A673 (cell line): ENCODE measurements at places on chromosomes 12 and 14. TPM values are rescaled to one million over a fixed set of nuclear protein-coding genes. Genes with fewer than 3 reads are reported as not detected.

- H3K36me3 ChIP-seq = no peaks in the 10 kb centered on the region
- peaks cover 4% of the 10 kb centered on the region for H3K27me3 ChIP-seq
- H3K4me1 ChIP-seq = no peaks in the 10 kb centered on the region
- H3K27ac ChIP-seq = no peak overlapping the region
These were observed 16.4 kb upstream of the IL22 start for GRCh38 chr12:68269779-68270178.

KLHL33 gene
- total RNA-seq = 0.04 and 0.13 TPM in 2 replicates

DNA sequence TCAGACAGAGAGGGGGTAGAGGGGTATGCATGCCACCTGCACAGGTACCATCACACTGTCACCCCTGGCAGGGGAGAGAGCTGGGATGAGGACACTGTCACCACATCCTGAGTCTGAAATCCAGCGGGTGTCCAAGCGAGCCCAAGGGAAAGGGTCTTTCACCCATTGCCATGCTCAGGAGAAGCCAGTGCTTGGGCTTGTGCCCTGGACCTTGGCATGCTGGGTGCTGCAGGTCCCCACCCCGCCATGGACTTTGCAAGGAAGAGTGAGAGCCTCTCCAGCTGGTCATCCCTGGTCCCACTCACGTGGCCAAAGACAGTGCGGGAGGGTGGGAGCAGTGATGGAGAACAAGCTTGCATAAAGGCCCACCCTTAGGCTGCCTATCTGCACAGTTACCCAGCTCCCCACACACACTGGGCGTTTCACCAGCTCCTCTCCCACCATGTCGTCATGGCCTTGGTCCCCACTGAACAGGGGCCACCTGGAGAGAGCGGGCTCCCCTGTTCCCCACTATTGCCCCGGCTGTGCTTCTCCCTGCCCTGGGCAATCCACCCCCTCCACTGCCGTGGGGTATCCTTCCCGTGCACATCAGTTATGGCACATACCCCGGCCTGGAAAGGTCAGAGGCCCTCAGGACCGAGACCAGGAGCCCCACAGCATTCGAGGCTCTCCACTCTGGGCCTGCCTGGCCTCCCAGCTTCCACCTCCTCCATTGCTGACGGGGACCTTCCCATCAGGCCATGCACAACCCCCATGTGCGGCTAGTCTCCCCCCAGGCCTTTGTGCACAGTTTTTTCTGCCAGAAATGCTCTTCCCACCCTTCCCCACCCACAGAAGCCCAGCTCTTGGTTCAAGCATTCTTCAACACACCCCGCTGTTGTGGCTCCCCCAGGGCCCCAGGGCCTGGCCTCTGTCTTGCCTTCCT, 58.6 kb upstream of the BCL11B start:
- H3K27me3 ChIP-seq = no peaks in the 10 kb centered on the region
- H3K36me3 ChIP-seq = no peaks in the 10 kb centered on the region
- no peaks in the 10 kb centered on the region for H3K4me1 ChIP-seq
- H3K4me3 ChIP-seq = no peak overlapping the region
- no peak for DNase-seq

- H3K27me3 ChIP-seq = no peaks in the 10 kb centered on the region
- no peak overlapping the region for H3K4me3 ChIP-seq
- DNase-seq = no peak
- peaks cover 34% of the 10 kb centered on the region for H3K36me3 ChIP-seq
These were observed 3.4 kb downstream of the ABHD4 start for GRCh38 chr14:22601456-22601855.

DNA sequence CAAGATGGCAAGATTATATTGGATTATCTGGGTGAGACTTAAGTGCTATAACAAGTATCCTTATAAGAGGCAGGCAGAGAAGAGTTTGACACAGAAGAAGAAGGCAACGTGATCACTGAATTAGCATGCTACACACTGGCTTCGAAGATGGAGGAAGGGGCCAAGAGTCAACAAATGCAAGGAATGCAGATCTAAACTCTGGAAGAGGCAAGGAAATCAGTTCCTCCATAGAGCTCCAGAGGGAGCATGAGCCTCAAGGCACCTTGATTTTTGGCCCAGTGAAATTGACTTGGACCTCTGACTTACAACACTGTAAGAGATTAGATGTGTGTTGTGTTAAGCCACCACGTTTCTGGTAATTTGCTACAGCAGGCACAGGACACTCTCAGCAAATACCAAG, 536.4 kb upstream of the SEL1L start:
- no peak for DNase-seq
- no peak overlapping the region for H3K27ac ChIP-seq
- no peaks in the 10 kb centered on the region for H3K4me1 ChIP-seq
- no peaks in the 10 kb centered on the region for H3K27me3 ChIP-seq
- H3K36me3 ChIP-seq = no peaks in the 10 kb centered on the region

DNA sequence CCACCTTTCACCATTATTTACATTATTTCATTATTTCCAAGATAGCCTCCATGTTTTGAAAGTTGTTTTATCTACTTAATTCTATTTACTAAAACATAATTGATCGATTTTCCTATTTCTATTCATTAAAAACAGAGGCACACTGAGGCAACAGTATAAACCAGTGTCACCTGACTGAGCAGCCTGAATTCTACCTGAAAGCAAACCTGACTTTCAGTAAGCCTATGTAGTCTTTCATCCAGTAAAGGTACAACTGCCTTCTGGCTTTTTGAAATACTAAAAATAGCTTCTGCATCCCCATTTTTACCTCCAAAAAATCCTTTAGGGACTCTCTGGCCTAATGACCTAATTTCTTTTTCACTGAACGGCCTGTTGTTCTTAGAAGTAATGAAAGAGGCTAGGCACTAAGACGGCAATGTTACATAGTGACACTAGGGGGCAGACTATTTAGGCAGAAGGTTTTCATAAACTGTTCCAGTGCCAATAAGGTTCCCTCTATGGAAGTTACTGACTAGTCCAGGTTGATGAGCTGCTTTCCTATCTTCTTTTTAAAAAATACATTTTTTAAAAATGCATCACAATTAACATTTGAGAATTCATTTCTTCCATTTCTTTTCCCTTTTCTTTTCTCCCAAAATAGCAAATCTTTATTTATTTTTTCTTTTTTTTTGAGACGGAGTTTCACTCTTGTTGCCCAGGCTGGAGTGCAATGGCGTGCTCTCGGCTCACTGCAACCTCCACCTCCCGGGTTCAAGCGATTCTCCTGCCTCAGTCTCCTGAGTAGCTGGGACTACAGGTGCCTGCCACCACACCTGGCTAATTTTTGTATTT, 17.5 kb downstream of the ANAPC5 start:
- H3K27me3 ChIP-seq = no peaks in the 10 kb centered on the region
- no peak overlapping the region for H3K4me3 ChIP-seq

GRCh38 chr12:5581019-5581418, 149.1 kb downstream of the NTF3 start:
- no peak overlapping the region for H3K27ac ChIP-seq
- H3K4me3 ChIP-seq = no peak overlapping the region
- no peak for DNase-seq
- H3K36me3 ChIP-seq = no peaks in the 10 kb centered on the region
- peaks cover 10% of the 10 kb centered on the region for H3K27me3 ChIP-seq
- no peaks in the 10 kb centered on the region for H3K4me1 ChIP-seq

GRCh38 chr12:123242116-123242904, 9.1 kb downstream of the MTRFR start:
- H3K4me3 ChIP-seq = no peak overlapping the region
- no peaks in the 10 kb centered on the region for H3K27me3 ChIP-seq
- peak; percentile 65 for DNase-seq

GUCY2C gene
- total RNA-seq = not detected in 2 replicates

GRCh38 chr12:67649570-67650387, 1.2 kb downstream of the DYRK2 start:
- peak overlapping the region; percentile 96 for H3K4me3 ChIP-seq
- peaks cover 19% of the 10 kb centered on the region for H3K4me1 ChIP-seq
- peak overlapping the region; percentile 90 for H3K27ac ChIP-seq
- DNase-seq = peak; percentile 29
- no peaks in the 10 kb centered on the region for H3K27me3 ChIP-seq

DNA sequence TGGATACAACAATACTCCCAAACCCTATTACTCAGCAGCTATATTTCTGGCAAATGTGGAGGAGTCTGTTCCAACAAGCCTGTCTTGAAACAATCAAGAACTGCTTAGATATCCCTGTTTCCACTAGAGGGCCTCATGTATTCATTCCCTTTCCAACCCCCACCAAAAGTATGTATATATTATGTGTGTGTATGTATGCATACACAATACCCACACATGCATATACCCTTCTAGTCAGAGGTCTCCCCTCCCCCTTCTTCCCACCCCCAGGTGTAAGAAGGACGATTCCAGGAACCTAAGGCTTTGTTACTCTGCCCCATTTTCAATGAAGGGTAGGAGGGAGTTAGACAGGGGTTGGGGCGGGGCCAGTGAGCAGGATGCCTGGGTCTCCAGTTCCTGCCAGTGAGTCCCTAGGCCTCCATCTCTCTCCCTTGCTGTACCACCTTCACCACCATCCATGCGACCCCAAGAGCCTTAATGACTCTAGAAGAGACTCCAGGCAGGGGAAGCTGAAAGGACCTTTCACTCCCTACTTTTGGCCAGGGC, at the start of gene DGKA:
Gene DGKA (plus strand): TSS at position 392 of the 546 bp plus-strand sequence. CDS start 5,342 bp downstream, outside the sequence.
- no peaks in the 10 kb centered on the region for H3K36me3 ChIP-seq
- H3K27me3 ChIP-seq = no peaks in the 10 kb centered on the region
- peaks cover 42% of the 10 kb centered on the region for H3K4me1 ChIP-seq

FGF6 gene
- total RNA-seq = not detected in 2 replicates

GRCh38 chr14:68449561-68450181, 343.2 kb downstream of the ZFP36L1 start:
- H3K4me1 ChIP-seq = peaks cover 18% of the 10 kb centered on the region
- peak overlapping the region; percentile 44 for H3K27ac ChIP-seq
- DNase-seq = peak; percentile 77
- H3K4me3 ChIP-seq = no peak overlapping the region
- H3K36me3 ChIP-seq = no peaks in the 10 kb centered on the region
- H3K27me3 ChIP-seq = no peaks in the 10 kb centered on the region

DNA sequence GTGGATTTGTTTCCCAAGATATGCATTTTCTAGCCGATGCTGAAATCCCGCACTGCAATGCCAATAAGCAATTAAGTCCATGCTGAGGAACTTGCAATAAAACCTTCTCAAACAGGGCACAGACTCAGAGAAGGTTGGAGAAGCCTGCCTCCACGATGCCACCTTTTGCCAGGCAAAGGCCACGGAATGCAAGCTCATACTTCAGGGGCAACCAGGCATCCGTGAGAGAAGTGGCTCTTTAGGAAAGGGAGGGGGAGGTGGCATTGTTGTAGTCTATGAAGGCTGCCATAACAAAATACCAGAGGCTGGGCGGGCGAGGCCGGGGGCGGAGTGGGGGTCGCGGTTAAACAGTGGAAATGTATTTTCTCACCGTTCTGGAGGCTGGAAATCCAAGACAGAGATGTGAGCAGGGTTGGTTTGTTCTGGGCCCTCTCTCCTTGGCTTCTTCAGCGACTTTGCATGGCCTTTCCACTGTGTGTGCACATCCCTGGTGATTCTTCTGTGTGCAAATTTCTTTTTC, 689.5 kb downstream of the VRK1 start:
- H3K27me3 ChIP-seq = no peaks in the 10 kb centered on the region
- H3K27ac ChIP-seq = no peak overlapping the region
- no peak overlapping the region for H3K4me3 ChIP-seq
- H3K4me1 ChIP-seq = peaks cover 5% of the 10 kb centered on the region
- no peaks in the 10 kb centered on the region for H3K36me3 ChIP-seq

DNA sequence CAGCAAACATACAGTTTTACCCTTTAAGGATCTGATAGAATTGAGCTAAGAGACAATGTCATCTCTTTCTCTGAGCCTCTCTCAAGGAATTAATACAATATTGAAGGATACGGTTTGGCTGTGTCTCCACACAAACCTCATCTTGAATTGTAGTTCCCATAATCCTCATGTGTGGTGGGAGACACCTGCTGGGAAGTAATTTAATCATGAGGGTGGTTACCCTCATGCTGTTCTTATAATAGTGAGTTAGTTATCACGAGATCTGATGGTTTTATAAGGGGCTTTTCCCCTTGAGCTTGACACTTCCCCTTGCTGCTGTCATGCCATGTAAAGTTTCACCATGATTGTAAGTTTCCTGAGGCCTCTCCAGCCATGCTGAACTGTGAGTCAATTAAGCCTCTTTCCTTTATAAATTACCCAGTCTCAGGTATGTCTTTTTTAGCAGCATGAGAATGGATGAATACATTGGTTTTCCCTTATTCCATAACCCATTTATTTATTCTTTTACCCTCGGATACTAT, 47.6 kb downstream of the TMEM30B start:
- no peaks in the 10 kb centered on the region for H3K36me3 ChIP-seq
- H3K27ac ChIP-seq = no peak overlapping the region
- H3K27me3 ChIP-seq = no peaks in the 10 kb centered on the region
- no peak overlapping the region for H3K4me3 ChIP-seq
- DNase-seq = peak; percentile 43

GPRC5D gene
- total RNA-seq = not detected in 2 replicates

DNA sequence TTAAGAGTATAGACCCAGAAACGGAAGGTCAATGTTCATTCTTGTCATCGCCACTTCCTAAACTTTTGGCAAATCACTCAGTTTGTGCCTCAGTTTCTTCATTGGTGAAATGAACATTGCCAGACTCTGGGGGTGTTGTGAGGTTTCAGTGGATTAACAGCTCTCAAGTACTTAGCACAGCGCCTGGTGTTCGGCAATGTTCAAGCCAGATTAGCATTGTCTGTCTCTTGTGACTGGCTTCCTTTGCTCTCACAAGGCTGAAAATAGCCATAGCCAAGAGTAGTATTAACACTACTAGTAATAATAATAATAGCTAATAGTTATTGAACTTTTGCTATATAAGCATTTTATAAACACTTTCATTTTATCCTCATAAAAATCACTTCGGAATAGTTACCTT, 71.9 kb downstream of the C12orf75 start:
- H3K27me3 ChIP-seq = no peaks in the 10 kb centered on the region
- H3K36me3 ChIP-seq = no peaks in the 10 kb centered on the region
- H3K4me3 ChIP-seq = no peak overlapping the region
- no peak for DNase-seq

DNA sequence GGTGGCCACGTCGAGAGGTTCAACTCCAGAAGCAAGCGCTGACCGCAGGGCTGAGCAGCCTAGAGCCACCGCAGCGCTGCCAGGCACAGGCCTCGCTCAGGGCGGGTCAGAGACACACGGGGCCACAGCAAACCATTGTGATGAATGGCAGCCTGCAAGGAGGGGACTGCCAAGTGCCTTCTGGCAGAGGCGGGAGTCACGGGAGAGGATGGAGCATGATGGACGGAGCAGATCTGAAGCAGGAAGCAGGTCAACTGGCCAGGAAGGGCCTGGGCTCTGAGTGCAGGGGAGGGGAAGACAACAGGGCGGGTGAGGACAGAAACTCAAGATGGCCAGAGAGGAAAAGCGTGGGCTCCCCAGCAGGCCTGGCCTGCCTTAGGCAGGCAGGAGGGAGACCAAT, 49.8 kb downstream of the CDC42BPB start:
- H3K4me3 ChIP-seq = no peak overlapping the region
- H3K36me3 ChIP-seq = peaks cover 3% of the 10 kb centered on the region
- no peaks in the 10 kb centered on the region for H3K27me3 ChIP-seq
